MG63 (cell line): ENCODE measurements at places on chromosomes 6 and 20. TPM values are rescaled to one million over a fixed set of nuclear protein-coding genes. Genes with fewer than 3 reads are reported as not detected.

Gene ARHGAP40
- total RNA-seq = not detected in 2 replicates

Gene ARFGEF3
- 3.7 and 5.1 TPM in 2 replicates for total RNA-seq

Gene SLC22A2
- total RNA-seq = not detected in 2 replicates

Gene MTG2
- 87.3 and 102 TPM in 2 replicates for total RNA-seq

Gene CST11
- total RNA-seq = not detected in 2 replicates
